ENCODE measurements at places on chromosomes 3 and 15. TPM values are rescaled to one million over a fixed set of nuclear protein-coding genes. Genes with fewer than 3 reads are reported as not detected.

TM4SF4 gene
- total RNA-seq, result not detected

ZNF860 gene
- not detected for total RNA-seq

DUT gene
- 349 TPM for total RNA-seq

GP5 gene
- total RNA-seq, result 0.53 TPM

PSMA4 gene
- 278 TPM for total RNA-seq

PRR20G gene
- not detected for total RNA-seq

MOBP gene
- not detected for total RNA-seq

TIPARP gene
- 31.6 TPM for total RNA-seq

ROBO2 gene
- total RNA-seq, result not detected

SLC2A2 gene
- total RNA-seq, result not detected

GCNT3 gene
- total RNA-seq, result not detected

GASK1A gene
- total RNA-seq, result not detected

TM4SF1 gene
- total RNA-seq, result not detected

RHO gene
- total RNA-seq, result not detected

GPR149 gene
- not detected for total RNA-seq

C3orf49 gene
- total RNA-seq, result not detected

REC114 gene
- not detected for total RNA-seq

CHRD gene
- not detected for total RNA-seq

GOLGA6L7 gene
- total RNA-seq, result not detected

Measured in activated CD8-positive, alpha-beta memory T cell treated with anti-CD3 and anti-CD28 coated beads, Interleukin-2, amount 10 ng/mL, durations not matched to agents 7 days and 5 days (primary cell).